Cortex of kidney (tissue), 1 donor: ENCODE measurements at places on chromosomes 5 and 9.

DNA sequence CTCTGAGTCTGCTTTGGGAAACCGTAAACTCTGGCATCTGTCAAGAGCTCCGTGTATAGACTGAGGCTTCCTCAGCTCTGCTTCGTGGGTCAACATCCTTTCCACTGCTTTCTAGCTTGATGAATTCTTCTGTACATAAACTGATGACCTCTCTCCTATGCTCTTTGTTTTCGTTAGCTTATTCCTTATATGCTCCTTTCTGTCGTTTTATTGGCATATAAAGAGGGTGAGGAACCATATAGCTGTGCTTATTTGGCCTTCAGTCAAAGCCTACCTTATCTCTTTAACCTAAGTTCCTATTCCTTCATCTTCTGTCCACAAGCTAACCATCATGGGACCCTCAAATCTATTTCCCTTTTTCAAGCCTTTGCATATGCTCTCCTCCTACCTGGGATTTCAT is 39.4 kb upstream of the CARTPT start:
- no peak for DNase-seq

- DNase-seq = no peak
These were observed 73.4 kb upstream of the ATG10 start for GRCh38 chr5:81898403-81898802.

GRCh38 chr5:91110686-91111085 is 272.4 kb downstream of the ARRDC3 start:
- DNase-seq = no peak

DNA sequence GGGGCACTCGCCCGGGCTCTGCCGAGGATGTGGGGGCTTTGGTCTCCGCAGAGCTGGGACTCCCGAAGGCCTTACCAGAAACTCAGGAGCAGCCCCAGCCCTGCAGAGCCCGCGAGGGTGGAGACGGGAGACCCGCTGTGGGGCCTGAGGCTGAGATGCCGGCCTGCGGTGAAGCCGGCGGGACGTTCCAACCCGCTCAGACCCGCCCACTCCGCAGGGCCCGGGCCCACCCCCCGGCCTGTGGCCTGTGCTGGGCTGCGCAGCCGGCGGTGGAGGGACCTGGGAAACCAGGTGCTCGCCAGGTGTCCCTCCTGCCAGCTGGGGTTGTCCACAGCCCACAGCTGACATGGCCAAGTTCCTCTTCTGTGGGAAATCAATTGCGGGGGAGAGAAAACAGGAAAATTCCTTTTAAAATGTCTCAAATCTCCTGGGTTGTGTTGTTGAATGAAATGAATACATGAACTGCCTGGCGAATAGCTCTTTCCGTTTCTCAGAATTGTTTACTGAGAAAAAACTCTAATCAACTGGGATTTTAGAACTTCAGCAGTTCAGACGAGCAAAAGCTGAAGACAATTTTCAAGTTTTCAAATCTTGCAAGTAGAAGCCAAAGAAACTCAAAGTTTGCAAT is 49.0 kb upstream of the IRX4 start:
- no peak for DNase-seq

GRCh38 chr5:90289837-90290236 is 119.7 kb downstream of the CETN3 start:
- DNase-seq = no peak

DNA sequence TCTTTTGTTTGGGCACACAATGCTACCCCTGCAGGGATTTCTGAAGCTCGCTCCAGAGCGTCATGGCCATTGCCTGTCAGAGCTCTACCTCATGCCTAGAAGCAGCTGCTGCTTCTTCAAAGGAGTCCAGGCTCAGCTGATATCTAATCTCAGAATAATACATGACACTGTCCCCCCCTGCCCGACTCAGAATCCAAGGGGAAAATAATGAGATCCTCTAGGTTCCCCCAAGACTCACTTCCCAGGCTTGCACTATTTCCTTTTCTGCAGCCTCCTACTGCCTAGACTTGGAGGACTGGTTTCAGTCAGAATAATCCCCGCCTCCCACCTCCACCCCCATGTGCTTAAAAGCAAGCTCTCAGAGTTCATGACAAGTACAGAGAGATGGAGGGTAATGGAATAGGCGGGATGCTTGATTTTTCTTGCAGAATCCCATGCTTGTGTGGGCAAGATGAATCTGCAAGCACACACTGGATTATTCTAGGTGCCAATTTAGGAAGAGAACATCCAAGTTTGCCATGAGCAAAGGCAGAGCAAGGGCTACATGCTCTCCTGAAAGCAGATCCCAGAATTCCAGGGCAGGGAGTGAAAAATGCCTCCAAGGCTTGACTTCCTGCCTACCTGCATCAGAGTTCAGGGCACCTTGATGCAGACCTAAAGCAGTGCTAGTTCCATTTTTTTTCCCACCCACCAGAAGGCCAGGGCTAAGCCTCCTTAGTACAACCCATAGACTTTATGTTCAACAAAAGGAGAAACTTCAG is 97.4 kb upstream of the IFNK start:
- DNase-seq = no peak

GRCh38 chr9:89421595-89421994 is 76.3 kb downstream of the SEMA4D start:
- DNase-seq = no peak

DNA sequence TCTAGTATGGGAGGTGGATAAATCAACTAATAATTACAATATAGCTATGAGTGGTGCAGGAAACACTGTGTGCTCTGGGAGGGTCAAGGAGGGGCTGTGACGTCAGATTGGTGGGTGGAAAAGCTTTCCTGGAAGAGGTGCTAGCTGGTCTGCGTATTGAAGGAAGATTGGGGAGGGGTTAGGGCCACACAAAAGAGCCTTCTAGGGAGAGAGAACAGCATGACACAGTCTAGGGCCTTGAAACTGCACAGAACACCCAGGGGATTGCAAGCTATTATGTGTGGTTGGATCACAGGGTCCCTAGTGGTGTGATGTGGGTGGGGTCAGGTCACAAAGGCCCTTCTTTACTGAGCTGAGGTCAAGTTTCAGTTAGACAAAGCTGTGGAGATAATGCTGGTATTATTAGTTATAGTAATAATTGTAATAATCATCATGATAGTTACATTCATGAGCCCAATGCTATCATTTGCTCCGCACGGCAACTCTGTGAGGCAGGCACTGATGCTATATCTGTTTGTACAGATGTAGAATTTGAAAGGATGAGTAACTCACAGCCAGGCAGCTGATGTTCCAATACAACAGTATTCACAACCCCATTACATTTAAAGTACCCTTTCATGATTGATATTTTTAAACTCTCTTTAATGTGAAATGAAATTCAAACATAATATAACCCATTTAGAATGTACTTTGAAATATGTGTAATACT is 197.4 kb upstream of the IL12B start:
- DNase-seq = no peak

DNA sequence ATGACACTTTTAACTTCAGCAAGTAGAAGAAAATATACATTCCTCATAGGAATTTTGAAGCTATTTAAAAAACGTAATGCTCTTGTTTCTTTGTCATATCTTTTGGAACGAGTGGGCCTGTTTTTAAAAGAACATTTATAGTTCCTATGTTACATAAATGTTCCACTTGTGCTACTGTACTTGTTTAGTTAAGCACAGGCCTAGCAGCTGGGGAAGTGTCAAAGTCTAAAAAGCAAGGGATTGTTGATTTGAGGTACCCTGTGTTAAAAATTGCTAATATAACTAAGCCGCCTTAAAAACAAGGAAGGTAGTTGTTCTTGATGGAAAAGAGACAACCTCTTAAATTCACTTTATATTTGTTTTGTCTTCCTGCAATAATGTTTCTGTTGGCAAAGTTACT is 27.2 kb upstream of the ELL2 start:
- no peak for DNase-seq

DNA sequence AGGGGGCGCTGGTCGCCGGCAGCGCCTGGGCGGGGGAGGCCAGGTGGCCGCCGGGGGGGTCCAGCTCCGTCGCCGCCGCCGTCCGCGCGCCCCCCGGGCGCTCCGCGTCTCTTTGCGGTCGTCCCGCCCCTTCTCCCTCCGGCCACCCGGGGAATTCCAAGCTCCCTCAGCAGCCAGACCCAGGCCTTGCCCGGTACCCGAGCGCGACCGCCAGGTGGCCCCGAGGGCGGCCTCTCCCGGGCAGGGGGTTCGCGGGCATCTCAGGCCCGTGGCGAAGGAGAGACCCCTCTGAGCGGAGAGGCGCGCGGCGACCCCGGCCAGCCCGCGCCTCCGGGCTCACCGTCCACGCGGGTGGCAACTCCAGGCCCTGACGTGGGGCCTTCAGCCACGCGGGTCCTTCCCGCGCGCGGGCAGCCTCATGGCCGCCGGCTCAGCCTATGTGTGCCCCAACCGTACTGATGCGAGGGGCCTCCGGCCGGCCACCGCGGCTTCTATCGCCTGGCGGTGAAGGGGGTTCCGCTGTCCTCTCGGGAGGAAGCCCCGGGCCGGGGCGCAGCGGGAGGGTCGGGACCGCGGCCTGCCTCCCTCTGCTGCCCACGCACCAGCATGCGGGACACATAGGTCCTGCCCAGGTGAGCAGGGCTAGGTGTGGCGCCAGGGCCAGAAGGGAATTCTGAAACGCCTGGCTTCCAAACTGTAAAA is 529 bp upstream of the NRARP start:
- DNase-seq = no peak

GRCh38 chr9:108953983-108954574 is 19.9 kb downstream of the ABITRAM start:
- DNase-seq = no peak

- no peak for DNase-seq
These were observed 15.5 kb downstream of the ATOX1 start for GRCh38 chr5:151742870-151743294.

- DNase-seq = no peak
These were observed 43.0 kb downstream of the ARHGAP26 start for GRCh38 chr5:142813220-142813619.

DNA sequence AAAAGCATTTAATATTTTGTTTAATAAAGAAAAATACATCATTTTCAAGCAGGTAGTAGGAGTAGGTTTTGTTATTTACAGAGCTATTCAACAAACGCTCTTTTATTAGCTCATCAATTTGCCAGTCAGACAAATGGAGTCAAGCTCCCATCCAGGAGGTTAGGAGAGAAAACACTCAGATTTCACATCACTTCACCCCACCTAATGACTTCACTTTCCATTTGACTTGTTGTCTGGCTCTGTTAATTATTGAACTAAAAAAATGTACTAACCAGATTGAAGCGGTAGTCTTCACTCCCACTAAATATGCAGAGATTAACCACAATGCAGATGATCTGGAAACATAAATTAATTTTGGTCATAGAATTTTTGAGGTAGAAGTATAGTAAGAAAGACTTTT is 193.6 kb upstream of the VCAN start:
- DNase-seq = no peak

DNA sequence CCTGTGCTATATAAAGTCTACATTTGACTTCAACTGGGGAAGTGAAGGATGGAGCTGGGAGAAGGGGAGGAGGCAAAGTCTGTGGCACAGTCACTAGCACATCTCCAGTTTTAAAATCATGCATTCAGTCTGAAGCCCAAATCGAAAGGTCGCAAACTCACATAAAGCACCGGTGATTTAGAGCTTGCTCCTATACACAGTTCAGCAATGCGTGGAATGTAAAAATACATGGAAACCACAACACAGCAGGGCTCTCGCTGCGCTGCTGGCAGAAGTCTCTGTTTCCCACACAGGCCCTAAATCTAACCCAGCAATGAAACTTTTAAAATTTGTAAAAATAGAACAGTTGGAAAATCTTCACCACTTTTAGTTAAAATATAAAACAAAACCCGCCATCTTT is 68.2 kb downstream of the EBF1 start:
- no peak for DNase-seq

DNA sequence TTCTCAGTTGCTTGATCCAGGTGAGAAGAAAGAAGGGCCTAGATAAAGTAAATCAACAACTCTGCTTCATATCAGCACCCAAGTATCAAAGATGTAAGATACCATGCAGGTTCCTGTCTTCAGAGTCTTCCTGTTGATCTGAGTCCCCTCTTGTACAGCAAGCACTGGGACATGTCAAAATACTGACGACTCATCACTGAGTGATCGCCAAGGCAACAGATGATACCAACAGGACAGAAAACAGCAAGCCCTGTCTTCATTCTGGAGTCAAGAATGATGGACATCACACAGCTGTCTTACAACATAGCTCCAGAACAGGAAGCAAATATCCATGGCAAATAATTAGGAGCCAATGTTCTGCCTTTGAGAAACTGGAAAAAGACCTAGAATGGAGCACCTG is 83.7 kb downstream of the TARS1 start:
- DNase-seq = no peak

DNA sequence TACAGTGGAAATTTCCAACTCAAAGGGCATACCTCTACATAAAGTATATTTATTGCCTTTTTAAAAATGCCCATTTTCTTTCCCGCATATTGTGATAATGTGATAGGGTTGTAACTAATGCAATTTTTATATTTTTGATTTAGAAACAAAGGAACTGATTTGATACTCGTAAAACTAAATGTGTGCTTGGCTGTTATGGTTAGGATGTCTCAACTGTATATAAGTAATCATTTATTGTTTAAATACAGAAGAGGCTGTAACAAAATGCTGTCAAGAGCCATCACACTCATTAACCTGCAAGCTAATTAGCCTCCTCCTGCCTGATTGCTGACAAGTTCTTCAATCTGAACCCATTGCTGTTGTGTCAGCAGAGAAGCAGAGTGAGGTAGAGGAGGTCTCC is 149.2 kb downstream of the PBX3 start:
- DNase-seq = no peak

DNA sequence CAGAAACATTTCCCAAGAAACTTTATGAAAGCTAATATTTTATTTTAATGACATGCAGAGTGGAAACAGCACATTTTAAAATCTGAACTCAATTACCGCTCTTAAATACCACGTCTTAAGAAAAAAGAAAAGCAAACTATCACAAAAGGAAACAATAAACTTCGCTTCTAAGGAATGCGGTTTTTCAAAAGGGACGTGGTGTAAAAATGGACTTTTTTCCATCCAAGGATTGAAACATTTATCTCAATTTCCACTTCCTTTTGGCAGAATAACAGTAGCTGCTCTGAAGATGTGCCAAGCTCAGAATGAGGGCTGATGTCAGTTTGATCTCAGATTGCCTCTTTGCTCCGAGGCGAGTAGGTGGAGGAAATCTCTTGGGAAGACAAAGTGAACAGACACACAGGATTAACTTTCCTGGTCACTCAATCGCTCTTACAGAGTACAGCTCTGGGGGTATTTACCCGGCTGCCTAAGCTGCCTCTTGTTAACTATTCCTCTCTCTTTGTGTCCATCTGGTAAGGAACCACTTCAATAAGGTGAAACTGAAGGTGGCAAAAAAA is 158.5 kb downstream of the TRPM6 start:
- DNase-seq = no peak

- DNase-seq = no peak
These were observed 42.8 kb downstream of the WDR41 start for GRCh38 chr5:77449277-77449676.

GRCh38 chr5:153816870-153817269 is 221.8 kb downstream of the FAM114A2 start:
- DNase-seq = no peak

- no peak for DNase-seq
These were observed 392.5 kb downstream of the TMEM167A start for GRCh38 chr5:82684659-82685058.

GRCh38 chr5:108653201-108653600 is 94.5 kb upstream of the FER start:
- DNase-seq = no peak
